ENCODE measurements at places on chromosomes 16 and 17.

DNA sequence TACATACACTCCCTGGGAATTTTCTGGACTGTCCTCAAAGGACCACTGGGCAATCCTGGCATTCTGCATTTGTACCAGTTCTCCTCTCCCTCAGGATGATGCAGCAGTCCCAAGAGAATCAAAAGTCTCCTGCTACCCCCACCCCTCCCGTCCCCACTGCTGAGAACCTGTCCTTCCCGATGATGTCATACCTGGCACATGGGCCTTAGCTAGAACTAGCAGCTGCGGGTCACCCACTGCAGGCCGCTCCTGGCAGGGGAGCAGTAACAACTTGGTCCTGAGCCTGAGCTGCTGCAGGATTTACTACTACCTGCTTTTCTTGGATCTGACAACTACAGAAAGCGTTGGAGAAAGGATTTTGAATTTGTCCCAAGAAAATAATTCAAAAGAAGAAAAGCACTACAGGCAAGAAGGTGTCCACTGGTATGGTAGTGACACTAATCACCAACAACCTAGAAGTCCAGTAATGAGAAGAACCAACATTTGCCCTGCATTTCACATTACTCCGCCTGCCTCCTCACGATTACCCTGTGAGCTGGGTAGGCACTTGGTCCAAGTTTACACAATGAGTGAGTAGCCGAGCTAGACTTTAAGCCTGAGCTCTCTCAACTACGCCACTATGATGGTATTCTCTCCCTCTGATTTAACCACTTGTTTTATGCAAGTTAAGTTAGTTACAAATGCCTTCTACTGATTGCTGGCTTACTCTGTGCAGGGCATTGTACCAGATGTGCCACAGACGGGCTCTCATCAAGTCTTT is 55.3 kb upstream of the ETV4 start:
- DNase-seq = no peak

DNA sequence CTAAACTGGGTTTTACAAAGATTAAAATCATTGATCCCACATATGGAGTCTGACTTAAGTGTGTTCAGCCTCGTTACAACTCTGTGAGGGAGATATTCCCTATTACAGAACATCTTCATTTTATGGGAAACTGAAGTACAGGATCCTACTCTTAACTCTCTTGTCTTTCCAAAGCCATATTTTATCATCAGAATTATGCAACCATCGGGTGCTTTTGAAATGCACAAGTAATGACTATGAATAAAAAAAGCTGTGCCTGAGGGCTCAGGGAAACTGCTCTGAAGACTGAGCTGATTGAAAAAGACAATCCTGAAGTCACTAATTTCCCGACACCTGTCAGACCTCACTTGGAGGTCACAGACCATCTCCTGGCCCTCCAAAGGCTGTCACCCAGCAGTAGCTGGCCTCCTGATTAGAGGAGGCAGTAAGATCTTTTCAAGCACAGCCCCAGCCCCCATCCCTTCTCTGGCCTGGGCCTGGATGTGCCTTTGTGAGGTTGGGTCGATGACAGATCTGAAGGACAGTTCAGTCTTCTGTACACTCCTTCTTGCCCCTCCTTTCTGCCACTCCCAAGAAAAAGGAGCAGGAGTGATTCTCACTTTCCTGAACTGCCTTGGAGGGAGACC is 5.6 kb downstream of the AKAP1 start:
- DNase-seq = no peak

DNA sequence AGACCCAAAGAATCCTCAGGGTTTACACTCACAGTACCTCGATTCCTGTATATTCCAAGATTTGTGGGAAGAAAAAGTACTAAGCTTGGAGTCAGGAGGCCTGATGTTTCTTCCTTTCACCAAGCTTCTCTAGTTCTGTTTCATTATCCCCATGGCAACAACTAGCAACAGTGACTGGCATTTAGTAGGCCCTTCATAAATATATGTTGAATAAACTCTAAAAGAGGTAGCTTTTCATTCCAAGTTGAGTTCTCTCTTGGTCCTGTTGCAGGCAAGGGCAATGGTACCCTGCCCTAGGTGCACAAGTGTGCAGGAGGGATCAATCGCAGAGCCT is 527 bp upstream of the UBE2Z start:
- DNase-seq = no peak

DNA sequence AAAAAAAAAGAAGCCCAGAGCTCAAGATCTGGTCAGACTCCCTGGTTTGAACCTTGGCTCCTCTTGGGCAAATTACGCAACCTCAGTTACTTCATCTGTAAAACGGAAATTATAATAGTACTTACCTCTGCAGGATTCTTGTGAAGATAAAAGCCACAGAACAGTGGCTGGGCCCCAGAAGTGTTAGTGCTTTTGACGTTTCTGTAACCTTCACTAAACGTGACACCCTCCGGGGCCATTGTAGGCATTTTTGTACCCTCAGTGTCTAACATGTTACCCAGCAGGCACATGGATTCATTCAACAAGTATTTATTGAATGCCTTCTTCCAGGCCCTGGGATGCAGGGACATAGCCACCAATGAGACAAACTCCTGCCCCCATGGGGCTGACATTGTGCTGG is 58.0 kb downstream of the PITPNC1 start:
- peak; percentile 89 for DNase-seq

DNA sequence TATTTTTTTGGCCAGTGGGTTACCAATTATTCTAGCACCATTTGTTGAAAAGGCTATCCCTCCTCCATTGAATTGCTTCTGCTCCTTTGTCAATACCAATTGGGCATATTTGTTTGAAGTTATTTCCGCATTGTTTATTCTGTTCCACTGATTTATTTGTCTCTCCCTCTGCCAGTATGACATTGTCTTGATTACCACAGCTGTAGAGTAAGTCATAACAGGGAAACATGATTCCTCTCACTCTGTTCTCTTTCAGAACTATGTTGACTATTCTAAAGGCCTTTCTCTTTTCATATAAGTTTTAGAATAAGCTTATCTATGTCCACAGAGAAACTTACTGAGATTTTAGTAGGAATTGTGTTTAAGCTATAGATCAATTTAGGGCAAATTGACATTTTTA is 94.3 kb downstream of the MAP2K6 start:
- no peak for DNase-seq

GRCh38 chr17:45794840-45795239 is 10.7 kb downstream of the CRHR1 start:
- no peak for DNase-seq

DNA sequence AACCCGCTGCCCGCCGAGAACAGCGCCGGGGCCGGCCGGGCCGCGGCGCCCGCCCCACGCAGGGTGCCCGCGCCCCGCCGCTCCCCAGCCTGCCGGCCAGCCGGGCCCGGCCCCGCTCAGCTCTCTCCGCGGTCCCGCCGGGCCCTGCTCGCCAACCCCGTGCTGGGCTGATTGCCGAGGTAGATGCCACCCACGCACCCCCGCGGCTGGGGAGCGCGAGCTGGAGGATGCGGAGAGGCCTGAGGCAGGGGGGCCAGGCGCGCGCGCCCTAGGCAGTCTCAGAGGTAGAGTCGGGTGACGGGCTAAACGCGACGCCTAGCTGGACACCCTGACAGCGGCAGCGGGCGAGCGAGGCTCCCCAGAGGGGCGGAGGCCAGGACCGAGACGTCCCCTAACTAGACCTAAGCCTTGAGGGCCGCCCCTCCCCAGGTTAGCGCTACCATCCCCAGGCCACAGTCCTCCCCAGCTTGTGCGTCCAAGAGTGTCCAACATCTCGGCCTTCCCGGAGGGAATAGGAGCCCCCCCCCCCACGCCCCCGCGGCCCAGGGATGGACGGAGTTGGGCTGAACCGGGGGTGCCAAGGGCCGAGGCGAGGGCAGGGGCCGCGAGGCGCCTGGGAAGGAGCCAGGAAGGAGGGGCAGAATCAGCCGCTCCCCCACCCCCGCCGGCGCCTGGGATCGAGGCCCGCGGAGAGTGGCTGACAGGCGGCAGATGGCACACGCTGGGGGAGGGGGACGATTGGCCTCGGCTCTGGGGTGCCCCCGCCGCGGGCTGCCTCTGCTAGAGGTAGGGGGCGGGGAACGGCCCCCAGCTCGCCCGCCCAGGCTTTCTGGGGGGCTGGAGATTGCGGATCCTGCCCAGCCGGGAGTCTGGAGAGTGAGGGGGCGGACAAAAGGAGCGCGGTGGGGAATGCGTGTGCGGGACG is 2.5 kb upstream of the ZNF423 start:
- DNase-seq = no peak

DNA sequence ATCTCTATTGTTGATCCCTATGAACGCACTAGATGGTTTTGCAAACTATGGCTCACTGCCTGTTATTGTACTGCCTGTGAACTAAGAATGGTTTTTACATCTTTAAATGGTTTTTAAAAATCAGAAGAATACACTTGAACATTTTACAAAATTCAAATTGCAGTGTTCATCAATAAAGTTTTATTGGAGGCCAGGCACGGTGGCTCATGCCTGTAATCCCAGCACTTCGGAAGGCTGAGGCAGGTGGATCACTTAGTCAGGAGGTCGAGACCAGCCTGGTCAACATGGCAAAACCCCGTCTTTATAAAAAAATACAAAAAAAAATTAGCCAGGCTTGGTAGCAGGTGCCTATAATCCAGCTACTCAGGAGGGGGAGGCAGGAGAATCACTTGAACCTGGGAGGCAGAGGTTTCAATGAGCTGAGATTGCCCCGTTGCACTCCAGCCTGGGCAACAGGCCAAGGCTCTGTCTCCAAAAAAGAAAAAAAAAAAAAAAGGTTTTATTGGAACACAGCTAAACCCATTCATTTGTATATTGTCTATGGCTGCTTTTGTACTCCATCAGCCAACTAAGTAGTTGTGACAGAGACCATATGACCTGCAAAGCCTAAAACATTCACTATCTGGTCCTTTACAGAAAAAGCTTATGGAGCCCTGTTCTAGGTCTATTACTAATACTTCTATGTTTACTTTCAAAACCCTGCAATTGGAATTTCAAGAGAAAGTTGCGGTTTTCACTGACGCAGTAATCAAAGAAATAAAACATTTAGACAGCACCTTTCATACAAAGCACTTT is 18.9 kb downstream of the IKZF3 start:
- peak; percentile 53 for DNase-seq

DNA sequence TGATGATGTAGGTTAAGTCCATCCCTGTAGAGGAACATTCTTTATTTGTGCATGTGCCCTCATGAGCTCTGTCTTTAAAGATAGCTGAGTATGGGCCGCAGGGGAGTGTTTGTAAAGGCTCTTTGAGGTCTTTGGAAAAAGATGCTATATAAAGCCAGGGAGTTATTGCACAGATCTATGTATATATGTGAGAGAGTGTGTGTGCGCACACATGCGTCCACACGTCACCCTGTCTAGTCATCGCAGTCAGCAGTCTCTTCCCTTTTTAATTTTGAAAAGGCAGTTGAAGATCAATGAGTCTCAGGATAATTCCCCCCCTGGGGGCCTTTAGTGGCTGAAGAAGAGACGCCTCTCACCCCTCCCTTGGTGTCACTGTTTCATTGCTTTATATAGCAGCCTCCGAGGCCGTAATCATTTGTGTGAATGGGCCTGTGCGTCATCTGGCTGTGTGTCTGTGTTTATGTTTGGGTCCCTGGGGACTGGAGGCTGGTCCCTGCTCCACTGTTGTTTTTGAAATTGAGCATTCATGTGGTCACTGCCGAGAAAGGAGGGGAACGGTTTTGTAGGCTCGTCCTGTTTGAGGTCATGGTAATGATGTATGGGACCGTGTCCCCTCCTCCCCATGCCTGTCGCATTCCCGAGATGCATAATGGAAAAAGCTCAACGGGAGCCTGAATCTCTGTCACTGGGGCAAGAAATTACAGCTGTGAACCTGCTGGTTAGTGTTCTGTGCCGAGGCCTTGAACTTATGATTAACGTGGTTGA is 143.9 kb downstream of the SNX29 start:
- no peak for DNase-seq

GRCh38 chr17:82734987-82735866 is at the start of gene FN3K:
Gene FN3K, plus strand, starts transcription at chr17:82735615. Its CDS starts 22 bp downstream, at chr17:82735637.
- no peak for DNase-seq

DNA sequence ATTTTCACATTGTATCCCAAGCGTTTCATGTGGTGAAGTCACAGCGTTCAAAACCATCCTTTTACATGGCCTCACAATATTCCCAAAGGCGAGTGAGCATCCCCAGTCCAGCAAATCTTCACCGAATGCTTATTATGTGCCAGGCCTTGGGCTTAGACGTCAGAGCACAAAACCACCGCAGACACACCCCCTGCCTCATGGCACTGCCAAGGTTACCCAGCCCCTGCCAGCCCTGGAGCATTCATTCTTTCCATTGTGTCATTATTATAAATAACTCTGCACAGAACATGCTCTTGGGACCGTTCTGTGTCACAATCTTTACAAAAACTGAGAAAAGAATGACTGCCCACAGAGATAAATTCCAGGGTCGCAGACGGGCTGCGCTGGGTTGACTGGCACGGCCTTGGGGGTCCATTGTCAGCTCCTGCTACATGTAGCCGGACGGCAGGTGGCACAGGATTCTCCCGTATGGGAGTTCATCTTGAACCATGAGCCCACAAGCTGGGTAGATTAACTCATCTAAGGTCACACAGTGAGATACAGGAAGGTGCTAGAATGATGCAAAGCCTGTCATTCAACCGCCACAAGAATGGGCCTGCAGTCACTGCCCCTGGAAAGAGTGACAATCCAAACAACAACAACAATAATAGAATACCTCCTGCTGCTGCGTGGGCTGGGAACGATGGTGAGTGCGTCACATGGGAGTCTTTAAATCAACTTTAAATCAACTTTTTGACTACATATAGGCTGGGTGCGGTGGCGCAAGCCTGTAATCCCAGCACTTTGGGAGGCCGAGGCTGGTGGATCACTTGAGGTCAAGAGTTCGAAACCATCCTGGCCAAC is 4.5 kb upstream of the NECAB2 start:
- DNase-seq = no peak

DNA sequence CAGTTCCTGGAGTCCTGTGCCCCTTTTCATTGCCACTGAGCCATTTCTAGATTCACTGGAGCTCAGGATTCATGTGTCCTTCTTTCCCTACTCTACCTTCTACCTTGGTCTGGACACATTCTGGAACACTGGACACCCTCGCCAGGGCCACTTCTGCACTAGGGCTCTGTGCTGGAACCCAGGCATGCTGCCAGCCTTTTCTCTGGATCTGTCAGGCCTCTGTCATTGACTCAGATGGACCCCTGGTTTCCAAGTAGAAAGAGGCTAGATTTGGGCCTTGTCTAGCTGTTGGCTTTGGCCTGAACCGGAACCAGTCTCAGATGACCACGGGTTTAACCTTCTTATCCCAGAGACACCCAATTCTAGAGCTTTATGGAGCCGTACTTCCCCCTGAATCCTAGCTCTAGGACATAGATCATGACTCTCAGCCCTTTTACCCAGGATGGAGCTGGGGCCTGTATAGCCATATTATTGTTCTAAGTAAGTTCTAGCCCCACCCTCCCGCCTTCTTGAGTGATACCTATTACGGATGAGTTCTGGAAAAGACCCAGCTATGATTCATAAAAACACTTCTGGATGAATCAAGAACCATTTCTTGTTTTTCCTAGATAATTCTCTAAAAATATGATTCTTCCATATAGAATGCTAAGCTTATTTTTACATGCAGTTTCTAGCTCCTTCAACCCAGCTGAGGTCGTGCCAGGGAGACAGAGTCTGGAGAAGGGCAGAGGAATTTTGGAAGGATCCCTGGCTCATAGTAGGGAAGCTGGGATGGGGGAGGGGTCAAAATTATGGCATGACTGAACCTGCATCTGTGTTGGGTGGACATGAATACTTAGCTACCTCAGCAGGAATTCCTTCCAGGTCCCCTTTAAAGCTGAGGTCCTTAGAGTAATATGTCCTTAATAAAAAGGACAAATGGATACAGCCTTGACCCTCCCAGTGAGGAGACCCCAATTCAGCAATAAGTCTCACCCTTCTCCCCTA is 1.1 kb upstream of the CHRNB1 start:
- no peak for DNase-seq

GRCh38 chr16:4407543-4408322 is 8.7 kb downstream of the CORO7 start:
- no peak for DNase-seq

GRCh38 chr17:65079489-65079900 is 23.0 kb upstream of the GNA13 start:
- DNase-seq = no peak
